Urothelium cell line (cell line): ENCODE measurements at places on chromosomes 6 and 20.

DNA sequence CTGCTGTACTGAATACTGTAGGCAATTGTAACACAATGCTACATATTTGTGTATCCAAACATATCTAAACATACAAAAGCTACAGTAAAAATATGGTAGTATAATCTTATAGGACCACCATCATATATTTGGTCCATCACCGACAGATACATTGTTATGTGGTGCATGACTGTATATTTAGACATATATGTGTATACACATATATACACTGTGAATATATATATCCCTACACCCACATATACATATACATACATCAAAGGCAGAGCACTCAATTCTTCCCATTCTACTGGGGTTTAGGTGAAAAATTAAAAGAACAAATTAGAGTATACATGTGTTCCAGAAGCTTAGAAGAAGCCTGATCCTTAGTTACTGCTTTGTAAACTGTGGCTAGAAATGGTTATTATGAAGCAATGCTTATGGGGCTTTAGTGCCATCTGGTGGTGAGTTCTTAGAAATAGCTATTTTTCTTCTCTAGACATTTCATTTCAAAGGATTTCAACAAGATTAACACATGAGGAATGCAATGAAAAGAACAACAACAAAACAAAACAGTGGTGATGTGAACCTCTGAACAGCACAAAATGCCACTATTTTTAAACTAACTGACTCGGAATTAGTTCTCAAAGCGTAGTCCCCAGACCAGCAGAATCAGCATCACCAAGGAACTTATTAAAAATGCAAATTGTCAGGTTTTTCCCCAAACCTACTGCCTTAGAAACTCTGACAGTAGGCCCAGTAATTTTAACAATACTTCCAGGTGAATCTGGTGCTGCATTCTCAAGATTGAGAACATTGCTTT lies 38.0 kb downstream of the PKHD1 start:
- DNase-seq = peak; percentile 49

DNA sequence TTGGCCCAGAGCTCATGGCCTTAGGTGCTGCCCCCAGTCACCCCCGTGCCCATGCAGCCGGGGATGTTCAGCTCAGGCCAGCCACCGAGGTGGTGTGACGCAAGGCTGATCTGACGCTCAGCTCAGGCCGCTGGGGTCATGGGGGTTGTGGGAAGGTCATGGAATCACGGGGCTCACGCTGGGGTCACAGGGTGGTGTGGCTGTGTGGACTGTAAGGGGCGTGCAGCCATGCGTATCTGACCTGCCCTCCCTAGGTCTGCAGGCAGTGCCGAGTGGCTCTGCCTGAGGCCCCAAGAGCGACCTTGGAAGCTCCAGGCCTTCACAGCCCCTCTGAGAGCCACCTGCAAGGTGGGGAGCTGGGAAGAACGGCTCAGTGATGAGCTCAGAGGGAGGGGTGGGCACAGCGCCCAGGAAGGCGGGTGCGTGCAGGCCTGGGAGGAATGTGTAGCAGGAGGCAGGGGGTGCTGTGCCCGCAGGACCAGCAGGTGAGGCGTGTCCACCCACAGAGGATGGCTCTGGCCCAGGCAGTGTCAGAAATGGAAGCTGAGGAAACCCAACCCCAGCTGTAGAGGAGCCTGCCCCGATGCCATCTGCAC lies 27.8 kb downstream of the CHRNA4 start:
- DNase-seq = no peak

GRCh38 chr6:160461641-160462040 lies 113.5 kb downstream of the SLC22A3 start:
- DNase-seq = no peak

GRCh38 chr20:46951840-46952497 lies 57.3 kb downstream of the EYA2 start:
- DNase-seq = no peak

- DNase-seq = no peak
Measured at GRCh38 chr6:14620522-14620921, 502.9 kb downstream of the CD83 start.

GRCh38 chr20:62425281-62426058 lies 1.9 kb downstream of the RBBP8NL start:
- DNase-seq = no peak

DNA sequence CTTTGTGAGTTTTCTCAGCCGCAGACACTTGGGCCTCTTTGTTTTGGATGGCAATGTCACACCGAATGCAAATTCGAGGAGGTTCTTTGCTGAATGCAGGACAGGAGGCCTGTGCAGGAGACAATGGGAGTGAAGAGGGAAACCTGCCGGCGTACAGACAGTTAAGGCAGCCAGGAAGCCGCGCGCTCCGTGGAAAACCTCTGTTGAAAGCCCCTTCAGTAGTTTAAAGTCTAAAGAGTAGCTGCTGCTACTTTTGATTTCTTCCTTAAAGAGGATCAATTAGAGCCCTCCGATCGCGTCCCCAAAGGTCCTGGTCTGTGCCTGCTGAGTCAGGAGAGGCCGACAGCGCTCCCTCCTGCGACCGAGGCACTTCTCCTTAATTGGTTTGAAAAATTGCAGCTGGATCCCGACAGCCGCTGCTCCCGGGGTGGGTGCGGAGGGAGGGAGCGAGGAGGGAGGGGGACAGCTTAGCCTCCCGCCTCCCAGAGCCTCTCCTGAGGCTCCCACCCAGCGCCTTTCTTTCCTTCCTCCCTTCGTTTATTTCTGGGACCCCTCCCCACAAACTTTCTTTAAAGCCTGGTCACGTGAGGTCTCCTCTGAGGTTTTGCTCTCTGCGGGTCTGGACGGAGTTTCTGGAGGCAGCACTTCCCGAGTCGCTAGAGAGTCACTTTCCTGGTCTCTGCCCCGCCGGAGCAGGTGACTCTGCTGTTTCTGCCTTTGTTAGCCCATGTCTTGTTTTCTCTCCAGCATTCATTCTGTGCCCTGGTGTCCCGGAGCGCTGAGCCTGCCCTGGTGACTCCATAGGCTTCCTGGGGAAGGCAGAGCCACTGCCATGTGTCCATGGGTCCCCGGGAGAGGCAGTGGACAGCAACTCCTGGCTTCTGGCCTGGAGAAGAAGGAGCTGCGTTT lies 22.3 kb upstream of the RPP40 start:
- DNase-seq = no peak

DNA sequence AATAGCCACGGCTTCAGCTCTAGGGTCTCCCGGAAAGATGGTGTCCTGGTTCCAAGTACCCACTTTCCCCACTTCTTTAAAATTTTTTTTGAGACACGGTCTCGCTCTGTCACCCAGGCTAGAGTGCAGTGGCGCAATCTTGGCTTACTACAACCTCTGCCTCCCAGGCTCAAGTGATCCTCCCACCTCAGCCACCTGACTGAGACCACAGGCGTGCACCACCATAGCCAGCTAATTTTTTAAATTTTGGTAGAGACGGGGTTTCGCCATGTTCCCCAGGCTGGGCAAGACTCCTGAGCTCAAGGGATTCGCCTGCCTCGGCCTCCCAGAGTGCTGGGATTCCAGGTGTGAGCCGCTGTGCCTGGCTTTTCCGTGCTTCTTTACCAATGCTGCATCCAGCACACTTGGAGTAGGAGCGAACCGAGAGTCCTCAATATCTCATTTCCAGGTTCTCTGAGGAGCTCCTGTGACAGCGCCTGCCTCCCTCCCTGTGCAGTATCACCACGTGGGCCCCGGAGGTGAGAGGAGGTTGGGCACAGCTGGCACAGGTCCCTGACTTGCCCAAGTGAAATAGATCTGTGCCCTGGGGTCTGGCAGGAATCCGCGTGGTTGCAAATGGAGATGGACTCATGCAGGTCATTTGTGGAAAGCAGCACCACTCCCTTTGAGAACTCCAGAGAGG lies 37.3 kb downstream of the EZR start:
- no peak for DNase-seq

DNA sequence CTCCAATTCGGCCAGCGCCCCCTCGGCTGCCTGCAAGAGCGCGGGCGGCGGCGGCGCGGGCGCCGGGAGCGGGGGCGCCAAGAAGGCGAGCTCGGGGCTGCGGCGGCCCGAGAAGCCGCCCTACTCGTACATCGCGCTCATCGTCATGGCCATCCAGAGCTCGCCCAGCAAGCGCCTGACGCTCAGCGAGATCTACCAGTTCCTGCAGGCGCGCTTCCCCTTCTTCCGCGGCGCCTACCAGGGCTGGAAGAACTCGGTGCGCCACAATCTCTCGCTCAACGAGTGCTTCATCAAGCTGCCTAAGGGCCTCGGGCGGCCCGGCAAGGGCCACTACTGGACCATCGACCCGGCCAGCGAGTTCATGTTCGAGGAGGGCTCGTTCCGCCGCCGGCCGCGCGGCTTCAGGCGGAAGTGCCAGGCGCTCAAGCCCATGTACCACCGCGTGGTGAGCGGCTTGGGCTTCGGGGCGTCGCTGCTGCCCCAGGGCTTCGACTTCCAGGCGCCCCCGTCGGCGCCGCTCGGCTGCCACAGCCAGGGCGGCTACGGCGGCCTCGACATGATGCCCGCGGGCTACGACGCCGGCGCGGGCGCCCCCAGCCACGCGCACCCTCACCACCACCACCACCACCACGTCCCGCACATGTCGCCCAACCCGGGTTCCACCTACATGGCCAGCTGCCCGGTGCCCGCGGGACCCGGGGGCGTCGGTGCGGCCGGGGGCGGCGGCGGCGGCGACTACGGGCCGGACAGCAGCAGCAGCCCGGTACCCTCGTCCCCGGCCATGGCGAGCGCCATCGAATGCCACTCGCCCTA lies 963 bp downstream of the FOXF2 start:
- no peak for DNase-seq

- DNase-seq = peak; percentile 12
Measured at GRCh38 chr6:82040405-82041221, 206.9 kb downstream of the IBTK start.

GRCh38 chr6:150352321-150353296 lies 16.2 kb upstream of the IYD start:
- DNase-seq = peak; percentile 44

- peak; percentile 35 for DNase-seq
Measured at GRCh38 chr6:73579389-73579788, 58.6 kb upstream of the EEF1A1 start.

DNA sequence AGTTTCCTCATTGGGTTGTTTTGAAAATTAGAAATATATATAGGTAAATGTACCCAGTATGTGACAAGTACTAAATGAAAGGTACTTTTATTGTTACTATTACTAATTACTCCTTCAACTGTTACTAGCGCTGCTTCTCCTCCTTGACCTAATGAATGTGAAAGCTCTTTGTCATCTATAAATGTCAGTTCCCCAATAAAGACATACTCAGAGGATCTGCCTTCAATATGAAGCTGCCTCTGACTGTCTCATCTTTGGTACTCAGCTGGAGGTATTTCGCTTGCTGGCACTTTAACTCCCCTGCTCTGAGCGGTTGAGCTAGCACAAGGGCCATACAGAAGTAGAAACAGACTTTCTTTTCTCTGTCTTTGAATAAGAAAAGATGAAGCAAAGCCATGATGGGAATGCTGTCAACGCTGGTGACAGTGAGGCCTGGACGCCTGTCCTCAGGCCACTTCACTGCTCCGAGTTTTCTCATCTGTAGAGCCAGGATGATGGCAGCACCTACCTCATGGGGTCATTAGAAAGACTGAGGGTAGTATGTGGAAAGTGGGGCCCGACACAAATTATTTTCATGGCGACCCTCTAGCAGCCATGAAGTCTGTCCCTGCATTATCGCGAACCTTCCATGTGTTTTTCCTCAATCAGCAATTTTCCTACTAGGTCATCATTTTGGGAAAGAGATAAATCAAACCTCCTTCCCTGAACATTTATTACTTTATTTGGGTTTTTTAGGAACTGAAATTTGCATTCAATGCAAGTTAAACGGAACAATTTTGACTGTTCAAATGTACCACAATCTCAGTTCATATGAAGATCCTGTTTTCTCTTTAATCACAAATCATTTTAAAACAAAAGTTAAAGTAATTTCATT lies 55.9 kb upstream of the SNX9 start:
- DNase-seq = no peak

DNA sequence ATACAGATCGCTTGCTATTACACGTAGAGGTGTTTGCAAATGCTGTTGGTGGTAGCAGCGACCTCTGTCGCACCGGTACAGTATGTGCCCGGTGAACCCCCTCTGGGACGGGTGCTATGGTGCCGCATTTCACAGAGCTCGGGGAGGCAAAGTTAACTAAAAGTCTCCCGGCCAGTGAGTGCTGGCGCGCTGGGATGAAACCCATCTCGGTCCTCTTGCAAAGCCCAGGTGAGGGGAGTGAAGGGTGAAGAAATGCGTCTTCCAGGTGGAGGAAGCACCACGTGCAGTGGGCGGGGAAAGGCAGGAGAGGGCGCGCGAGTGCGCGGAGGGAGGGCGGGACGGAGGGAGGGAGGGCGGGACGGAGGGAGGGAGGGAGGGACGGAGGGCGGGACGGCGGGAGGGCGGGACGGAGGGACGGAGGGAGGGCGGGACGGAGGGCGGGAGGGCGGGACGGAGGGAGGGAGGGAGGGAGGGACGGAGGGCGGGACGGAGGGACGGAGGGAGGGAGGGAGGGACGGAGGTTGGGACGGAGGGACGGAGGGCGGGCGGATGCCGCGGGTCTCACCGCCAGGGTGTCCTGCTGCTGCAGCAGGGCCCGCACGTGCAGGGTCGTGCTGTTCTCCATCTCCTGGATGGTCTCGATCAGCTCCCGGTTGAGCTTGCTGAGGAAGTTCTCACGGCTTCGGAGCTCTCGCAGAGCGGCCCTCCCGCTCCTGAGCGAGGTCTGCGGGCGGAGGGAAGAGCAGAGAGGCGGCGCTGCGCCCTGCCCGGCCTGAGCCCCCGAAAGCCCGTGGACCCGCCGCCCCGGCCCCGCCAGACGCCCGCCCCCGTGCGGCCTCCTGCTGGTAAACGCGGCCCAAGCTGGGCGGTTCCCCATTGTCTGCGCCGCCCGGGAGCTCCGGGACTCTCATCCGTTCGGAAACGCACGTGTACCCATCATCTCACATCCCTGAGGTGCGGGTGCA lies 11.7 kb downstream of the C20orf96 start:
- DNase-seq = no peak

- no peak for DNase-seq
Measured at GRCh38 chr6:3368685-3369084, 88.2 kb downstream of the SLC22A23 start.

- DNase-seq = no peak
Measured at GRCh38 chr6:140663772-140664171, 1289.3 kb upstream of the CITED2 start.

GRCh38 chr6:103191391-103192093 lies 1668.2 kb downstream of the HACE1 start:
- DNase-seq = no peak

GRCh38 chr20:9390441-9390840 lies 123.9 kb upstream of the LAMP5 start:
- no peak for DNase-seq

GRCh38 chr6:2841264-2842138 lies at the start of gene SERPINB1:
TSS of gene SERPINB1 (minus strand) at chr6:2841863. CDS start at chr6:2840586, 1,277 bp downstream.
- DNase-seq = peak; percentile 77
